NCI-H460 (cell line): ENCODE measurements at places on chromosomes 16 and 17. TPM values are rescaled to one million over a fixed set of nuclear protein-coding genes. Genes with fewer than 3 reads are reported as not detected.

The AMZ2 gene
- total RNA-seq = 147 and 160 TPM in 2 replicates

DNA sequence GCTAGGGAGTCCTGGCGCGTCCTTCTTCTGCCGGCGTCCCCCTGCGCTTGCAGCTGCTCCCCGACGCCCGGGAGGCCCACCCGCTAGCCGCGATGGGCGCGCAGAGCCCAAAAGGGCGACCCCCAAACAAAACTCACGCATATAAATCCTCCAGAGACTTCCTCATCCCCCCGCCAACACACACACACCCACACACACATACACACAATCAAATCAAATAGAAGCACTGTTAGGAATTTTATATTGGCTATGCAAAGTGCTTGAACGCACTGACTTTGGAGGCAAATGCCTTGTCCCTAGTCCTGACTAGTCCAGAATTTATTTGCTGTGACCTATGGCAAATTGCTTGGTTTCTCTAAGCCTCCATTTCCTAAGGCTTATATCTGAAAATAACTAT, 23.8 kb upstream of the CRYM start:
- DNase-seq = no peak

DNA sequence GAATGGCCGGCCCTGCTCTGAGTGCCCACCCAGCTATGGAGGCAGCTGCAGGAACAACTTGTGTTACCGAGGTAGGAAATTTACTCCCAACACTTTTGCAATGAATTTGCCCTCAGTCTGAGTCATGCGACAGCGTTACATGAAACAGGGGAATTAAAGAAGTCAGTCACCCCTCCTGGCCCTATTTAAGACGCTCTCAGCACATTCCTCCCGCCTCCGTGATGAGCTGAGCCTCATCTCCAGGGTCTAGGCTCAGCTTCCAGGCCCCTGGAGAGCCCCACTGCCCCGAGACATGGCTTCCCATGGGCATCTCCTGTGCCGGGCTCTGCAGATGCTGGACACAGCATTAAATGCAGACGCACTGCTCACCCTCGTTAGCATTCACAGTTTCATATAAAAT, 35.0 kb downstream of the CRISPLD2 start:
- no peak for DNase-seq

The PIGQ gene
- total RNA-seq = 16.7 and 18.3 TPM in 2 replicates

DNA sequence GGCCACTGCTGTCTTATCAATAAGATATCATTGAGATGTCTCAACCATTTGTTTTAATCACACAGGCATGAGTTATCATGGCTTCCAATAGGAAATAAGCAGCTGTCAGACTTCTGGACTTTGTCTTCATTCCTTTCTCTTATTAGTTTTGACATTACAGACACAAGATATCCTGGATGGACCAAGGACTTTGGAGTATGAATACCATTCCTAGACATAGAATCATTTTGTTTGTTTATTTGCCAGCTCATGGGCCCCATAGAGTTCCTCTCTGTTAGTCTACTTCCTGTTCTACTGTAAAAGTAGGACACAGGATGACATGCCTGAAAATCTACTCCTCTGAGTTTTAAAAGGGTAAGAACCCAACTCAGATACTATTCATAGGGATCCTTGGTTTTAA, 77.7 kb upstream of the KCNJ16 start:
- no peak for DNase-seq

DNA sequence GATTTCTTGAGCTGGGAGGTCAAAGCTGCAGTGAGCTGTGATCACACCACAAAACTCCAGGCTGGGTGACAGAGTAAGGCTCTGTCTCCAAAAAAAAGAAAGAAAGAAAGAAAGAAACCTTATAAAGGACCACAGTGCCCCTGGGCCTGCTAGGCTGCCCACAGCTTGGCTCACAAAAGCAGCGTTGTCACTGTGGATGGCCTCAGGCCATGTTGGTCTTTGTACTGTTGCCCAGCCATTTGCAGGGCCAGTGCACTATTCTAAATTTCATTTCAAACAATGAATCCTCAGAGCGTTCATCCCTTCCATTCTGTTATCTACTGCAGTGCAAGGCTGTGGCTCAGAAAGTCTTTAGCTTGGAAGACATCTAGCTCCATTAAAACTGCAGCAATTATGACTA, 208.4 kb downstream of the SLC39A11 start:
- no peak for DNase-seq
